Activated naive CD8-positive, alpha-beta T cell treated with anti-CD3 and anti-CD28 coated beads, Interleukin-2, amount 10 ng/mL, durations not matched to agents 7 days and 5 days (primary cell): ENCODE measurements at places on chromosomes 3 and 15. TPM values are rescaled to one million over a fixed set of nuclear protein-coding genes. Genes with fewer than 3 reads are reported as not detected.

The MAGI1 gene
- not detected for total RNA-seq

The HYKK gene
- total RNA-seq, result 2.4 TPM

DNA sequence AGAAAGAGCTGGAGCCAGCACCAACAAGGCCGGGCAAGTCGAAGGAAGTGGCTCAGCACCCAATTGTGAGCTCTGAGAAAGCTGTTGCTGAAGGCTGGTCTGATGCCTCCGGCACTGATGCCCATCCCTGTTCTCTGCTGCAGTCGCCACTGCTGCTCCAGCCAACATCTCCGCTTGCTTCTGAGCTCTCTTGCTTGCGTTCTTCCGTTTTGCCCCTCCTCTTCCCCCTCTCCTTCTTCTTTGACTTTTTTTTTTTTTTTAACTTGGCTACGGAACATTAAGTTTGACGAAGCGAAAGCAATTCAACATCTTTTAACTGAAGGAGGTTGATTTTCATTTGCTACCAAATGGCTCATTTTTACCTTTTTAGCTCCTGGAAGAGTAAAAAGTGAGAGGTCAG is 442.9 kb downstream of the MCTP2 start:
- no peak for DNase-seq

The TTC21A gene
- 4.5 TPM for total RNA-seq

The TMEM108 gene
- total RNA-seq, result not detected

The PFN2 gene
- 4.3 TPM for total RNA-seq

DNA sequence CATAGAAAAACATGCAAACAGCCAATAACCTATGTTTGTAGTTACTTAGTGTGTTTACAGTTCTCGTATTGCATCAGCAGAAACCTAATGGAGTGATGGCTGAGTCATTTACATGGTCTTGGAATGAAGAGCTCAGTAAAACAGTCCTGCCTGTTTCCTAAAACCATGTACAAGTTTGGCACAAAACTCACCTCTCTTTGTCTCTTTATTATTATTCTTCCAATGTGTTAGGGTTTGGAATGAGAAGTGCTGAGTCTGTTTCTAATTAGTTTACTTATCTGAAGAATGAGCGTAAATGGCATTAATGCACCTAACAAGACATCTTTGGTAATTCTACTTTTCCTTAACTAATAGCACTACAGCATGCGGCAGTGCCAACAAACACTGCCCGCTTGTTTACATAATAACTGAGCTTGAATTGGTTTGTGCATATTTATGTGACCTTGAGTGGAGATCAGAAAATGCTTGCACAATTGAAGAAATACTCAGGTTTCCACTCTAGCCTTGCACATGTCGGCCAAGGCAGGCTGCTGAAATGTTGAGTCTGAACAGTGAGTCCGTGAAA is 385.4 kb upstream of the SEMA6D start:
- no peak for DNase-seq

The SUCNR1 gene
- total RNA-seq, result 0.06 TPM

GRCh38 chr3:186772701-186773417 is 10.5 kb upstream of the EIF4A2 start:
- peak; percentile 74 for DNase-seq

DNA sequence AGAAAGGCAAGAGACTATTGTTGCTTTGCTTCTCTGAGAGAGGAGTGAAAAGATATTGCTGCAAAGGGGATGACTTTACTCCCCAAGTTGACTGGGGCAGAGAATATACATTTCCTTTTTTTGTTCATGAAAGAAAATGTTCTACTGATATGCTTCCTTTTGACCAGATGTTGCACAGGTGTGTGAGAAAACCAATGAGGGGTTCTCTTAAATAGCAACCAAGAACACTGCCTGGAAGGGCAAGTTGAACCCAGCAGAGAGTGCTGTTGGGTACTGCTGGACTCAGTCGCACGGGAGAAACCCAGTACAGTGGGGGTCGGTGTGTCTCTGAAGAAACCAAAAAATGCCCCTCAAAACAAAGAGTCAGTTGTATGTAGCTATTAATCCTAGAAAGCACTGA is 101.2 kb downstream of the CHST2 start:
- DNase-seq, result no peak

- DNase-seq, result no peak
Observed at GRCh38 chr15:99095626-99096025, 9.3 kb upstream of the SYNM start.

The PARP15 gene
- 52.8 TPM for total RNA-seq

GRCh38 chr3:114550165-114550564 is 256.3 kb downstream of the TIGIT start:
- no peak for DNase-seq

GRCh38 chr15:45048794-45049631 is 26.0 kb downstream of the SORD start:
- no peak for DNase-seq

DNA sequence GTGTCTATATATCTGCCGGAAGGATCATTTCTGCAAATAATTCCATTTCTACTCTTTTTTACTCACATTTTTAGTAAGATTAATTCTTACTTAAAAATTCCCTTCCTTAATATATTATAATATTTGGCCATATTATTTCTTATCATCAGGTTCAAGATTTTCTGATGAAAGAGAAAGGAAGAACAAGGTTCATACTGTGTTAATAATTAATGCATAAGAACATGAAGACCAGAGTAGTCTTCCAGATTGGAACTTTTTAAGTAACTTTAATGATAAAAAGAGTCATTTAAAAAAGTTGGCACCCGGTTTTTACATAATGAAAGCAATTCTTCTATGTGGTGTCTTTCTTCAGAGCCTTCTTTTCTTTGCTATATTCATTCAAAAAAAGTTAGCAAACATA is 590 bp downstream of the ACKR4 start:
- no peak for DNase-seq
